Stimulated activated CD4-positive, alpha-beta T cell treated with anti-CD3 and anti-CD28 coated beads, TNF-alpha, amount 100 ng/mL, for 4 hours (primary cell): ENCODE measurements at places on chromosomes 12 and 14.

DNA sequence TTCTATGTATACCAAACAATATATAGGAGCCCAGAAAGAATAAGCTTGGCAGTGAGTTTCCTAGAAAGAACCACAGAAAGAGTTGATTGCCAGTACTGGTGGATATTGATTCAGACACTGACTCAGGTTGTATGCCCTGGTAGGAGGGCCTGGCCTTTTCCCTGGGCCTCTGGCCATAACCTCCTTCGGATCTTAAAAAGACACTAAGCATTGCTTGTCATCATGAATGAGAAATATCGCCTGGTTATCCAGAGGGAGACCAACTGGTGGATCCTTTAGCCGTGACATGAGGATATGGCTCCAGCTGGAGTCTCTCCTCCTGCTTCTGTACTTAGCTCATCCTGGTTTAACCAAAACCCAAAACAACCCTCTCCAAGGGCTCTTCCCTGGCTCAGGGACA is 231.5 kb downstream of the MSRB3 start:
- no peak for DNase-seq

- peak; percentile 22 for DNase-seq
These were observed 125.0 kb upstream of the FUT8 start for GRCh38 chr14:65287264-65288131.

DNA sequence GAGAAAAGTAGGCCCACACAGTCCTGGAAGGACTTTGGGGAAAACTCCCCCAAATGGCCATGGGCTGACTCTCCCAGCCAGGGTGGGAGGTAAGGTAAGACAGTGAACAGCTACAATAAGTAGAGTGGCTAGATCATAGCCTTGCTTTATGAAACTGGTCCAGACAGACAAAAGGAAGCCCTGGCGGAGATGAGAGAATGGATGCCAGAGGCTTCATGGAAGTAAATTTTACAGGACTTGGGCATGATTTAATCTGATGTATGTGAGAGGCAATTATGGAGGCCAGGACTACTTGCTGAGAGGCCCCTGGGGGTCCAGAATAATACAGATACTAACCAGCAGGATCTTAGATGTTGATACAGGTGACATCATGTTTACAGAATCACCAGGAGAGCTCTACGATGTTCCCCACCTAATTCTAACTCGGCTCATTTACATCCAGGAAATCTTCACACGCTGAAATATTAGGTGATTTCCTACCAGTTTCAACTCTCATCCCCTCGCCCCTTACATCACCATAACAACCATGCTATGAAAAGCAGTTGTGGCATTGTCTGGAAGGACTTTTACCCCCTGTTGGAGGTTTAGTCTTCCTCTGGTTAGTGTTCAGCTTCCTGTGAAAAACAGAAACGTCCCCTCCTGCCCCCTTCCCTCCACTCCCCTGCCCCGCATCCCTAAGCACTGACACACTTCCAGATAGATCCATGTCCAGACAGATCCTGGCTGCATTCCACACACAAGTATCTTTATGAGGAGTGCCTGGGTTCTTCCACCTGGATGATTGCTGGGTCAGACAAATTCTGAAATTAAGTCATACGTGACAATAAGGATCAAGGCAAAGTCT is 39.5 kb upstream of the NT5DC3 start:
- no peak for DNase-seq

GRCh38 chr12:77054851-77055250 is 10.5 kb downstream of the E2F7 start:
- DNase-seq = no peak

GRCh38 chr14:79724934-79725717 is 486.2 kb downstream of the DIO2 start:
- DNase-seq = no peak

DNA sequence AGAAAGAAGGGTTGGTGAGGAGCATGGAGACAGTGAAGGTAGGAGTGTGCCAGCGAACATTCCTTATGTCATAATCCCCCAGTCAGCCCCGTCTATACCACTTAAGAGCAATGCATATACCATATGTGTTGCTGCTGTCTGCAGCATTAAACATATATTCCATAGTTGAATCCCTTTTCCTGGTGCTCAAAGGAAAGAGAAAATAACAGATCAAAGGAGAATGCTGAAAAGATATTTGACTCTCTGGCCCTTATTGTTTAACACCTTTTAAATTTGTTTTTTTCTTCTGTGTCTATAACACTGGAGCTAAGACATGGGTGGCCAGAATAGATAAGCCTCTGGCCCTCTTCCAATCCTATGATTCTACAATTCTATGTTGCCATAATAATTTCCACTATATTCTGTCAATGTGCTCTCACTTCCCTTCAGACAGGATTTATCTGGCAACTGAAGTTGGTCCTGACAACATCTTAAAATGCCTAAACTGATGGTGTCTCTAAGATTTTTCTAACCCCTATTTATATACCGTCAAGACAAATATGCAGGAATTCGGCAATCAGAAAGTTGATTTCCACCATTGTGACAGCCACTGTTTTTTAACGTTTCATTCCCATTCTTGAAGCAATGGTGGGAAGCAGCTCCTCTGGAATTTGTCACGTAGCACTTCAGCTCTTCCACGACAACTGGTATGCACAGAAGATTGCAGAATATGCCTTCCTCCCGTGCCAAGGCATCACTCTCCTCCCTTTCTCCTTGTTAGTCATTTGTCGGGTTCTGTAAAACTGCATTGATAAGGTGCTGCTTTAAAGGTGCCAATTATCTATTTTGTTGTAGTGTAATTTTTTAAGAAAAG is 204.7 kb downstream of the BCAT1 start:
- DNase-seq = no peak

DNA sequence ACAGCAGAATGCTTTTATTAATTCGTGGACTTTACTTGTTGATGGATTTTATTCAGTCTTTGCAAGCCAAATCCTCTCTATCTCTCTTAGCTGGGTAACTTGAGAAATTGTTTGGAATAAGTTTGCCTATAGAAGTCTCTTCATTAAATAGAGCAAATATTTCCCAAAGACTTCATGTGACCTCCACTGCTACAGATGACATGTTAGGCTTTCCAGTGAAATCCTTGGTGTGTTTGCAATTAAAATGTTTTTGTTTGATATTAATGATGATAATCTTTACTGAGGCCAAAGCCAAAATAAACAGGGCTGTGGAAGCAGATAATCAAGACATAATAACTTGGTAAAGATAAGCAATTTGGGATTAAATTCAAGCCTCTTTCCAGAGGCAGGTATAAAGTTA is 4.4 kb downstream of the MYF6 start:
- DNase-seq = no peak

- DNase-seq = no peak
These were observed 111.3 kb downstream of the FOXG1 start for GRCh38 chr14:28877923-28878322.

GRCh38 chr12:60451457-60451856 is 855.6 kb downstream of the SLC16A7 start:
- DNase-seq = no peak

GRCh38 chr14:104559804-104560585 is 19.6 kb upstream of the C14orf180 start:
- DNase-seq = no peak

GRCh38 chr14:77911356-77911755 is 111.4 kb downstream of the ADCK1 start:
- DNase-seq = no peak

GRCh38 chr12:38838056-38838850 is 67.1 kb downstream of the CPNE8 start:
- no peak for DNase-seq

GRCh38 chr12:78384541-78384940 is 480.0 kb upstream of the SYT1 start:
- DNase-seq = no peak

- DNase-seq = no peak
These were observed 142.1 kb downstream of the DYRK2 start for GRCh38 chr12:67790660-67791059.

- no peak for DNase-seq
These were observed 499 bp downstream of the RNASE4 start for GRCh38 chr14:20684662-20685456.

GRCh38 chr12:56150563-56150962 is 1.8 kb upstream of the MYL6B start:
- DNase-seq = no peak

DNA sequence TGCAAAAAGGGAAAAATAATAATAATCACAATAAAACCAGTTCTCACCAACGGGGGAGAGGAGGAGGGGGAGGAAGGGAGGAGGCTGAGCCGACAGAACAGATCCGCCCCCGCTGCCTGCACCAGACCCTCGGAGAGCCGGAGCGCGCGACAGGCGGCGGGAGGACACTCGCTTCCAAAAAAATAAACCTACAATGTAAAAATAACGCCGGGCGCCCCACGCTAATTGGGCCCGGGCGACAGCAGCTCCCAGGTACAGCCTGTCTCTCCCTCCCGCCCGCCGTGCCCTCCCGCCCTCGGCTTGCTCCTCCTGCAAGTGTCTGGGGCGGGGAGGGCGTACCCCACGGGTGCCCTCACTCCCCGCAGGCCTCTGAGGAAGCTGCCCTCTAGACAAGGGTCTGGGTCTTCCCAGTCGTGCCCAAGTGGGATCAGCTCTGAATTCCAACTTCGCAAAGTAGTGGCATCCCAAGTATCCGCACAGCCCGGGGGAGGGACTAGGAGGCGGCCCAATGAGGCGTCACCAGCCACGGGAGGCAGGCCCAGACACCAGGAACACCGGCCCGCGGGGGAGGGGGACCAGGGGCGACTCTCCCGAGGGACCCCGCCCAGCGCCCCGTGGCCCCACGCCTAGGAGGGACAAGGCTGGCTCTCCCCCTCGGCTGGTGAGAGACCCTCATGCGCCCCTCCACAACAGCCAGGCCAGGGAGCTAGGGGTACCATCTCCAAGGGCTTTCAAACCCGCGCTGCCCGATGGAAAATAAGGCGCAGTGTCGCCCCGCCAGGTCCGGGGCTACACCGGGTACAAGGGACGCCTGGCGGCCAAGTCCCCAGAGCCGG is 1.0 kb downstream of the NCOR2 start:
- peak; percentile 64 for DNase-seq

DNA sequence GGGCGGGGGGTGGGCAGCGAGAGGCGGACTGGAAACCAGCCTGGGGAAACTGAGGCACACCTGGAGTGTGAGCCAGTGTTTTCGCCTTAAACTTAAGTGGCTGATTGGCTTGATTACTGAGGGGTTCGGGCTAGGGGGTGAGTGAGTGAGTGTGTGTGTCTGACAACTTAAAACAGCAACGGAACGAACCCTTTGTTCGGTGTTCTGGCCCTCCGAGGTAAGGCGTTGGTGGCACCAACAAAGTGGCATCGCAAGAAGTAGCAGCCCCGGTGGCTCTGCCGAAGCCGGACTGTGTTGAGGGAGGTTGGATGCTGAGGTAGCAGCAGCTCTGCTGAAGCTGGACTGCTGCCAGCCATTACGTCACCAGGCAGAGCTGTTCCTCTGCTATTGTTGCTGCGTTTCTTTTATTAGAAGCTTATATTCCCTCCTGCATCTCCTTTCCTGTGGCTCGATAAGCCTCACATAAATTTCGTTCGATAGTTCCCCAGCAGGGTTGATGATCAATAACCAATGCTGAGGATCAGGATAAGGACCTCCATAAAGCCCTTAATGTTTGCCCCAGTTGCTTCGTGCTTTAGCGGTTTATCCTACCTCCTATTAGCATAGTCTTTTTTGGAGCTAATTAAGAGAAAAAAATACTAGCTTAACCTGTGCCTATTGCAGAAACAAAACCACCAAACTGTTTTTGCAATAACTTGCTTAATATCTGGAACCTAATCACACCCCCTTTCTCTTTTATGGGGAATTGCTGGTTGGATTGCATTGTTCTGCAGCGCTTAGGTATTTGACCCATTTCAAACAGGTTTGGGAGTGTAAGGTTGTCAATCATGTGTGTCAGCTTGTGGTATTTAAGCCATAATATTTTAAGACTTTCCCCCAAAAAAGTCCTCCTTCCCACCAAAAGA is 1.3 kb downstream of the GPR137C start:
- DNase-seq = peak; percentile 57

GRCh38 chr14:71698027-71698426 is 234.2 kb upstream of the RGS6 start:
- DNase-seq = no peak

GRCh38 chr12:53402871-53403270 is 20.8 kb upstream of the AMHR2 start:
- no peak for DNase-seq

DNA sequence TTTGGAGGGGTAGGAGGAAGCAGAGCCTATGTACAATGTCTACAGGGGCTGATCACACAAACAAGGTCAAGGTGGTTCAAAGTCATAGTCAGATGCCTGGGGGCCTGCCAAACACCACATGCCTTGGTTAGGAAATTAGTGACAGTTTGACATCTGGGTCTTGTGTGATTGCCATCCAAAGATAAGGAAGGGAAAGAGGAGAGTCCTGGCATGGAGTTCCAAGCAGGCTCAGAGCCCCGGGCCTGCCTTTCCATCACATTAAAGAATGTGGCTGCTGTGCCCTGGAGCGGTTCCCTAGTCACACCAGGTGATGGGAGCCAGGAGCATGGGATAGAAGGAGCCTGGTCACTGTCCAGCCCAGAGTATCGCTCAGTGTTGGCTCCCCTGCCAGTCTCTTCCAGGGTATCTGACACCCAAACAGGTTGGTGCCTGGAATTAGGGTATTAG is 53.6 kb upstream of the BCL2L14 start:
- no peak for DNase-seq

GRCh38 chr14:91397965-91398591 is 19.5 kb downstream of the CCDC88C start:
- DNase-seq = no peak

DNA sequence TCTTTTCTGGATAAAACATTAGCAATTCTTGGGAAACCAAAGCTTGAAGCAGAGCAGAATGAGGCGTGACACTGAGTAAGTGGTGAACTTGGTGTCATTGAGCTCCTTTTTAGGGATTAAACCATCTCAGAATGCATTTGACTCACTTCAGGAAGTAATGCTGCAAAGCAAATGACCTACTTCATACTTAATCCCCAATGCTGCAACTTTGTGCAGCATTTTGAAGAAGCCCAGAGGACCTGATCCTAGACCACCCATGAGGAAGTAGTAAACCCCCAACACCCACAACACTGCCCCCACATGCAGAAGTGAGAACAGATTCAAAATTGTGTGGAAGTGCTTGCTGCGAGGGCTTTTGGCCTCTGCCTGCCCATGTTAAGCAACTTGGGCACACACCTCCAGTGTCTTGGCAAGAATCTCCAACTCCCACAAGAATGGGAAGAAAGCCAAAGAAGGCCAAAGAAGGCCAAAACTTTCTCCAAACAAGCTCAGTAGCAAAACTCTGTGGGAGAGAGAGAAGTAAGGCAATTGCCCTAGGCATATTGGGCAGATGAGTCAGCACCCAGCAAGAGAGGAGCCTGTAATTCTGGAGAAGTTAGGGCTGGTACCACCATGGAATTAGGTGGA is 69.2 kb upstream of the ETV6 start:
- no peak for DNase-seq

DNA sequence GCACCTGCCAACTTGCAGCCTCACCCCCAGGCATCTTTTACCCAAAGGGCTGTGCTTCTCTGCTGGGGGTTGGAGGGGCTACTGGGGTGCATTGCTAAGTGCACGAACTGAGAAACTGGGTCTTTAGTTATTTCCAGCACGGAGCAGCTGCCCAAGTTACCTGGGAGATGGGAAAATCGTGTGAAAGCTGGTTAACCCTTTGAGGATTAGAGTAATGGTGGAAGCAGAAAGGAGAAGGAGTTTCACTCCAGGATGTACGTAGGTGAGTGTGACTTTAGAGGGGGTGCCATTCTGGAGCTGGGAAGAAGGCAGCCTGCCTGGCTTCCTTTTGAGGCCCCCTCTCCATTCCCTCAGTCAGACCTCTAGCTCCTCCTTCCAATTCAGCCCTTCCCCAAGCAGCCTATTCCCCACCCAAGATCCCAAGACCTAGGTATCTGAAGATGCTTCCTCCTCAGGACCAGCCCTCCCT is 1.0 kb upstream of the ADCY6 start:
- DNase-seq = no peak
